ENCODE measurements at places on chromosomes 2 and 18.

DNA sequence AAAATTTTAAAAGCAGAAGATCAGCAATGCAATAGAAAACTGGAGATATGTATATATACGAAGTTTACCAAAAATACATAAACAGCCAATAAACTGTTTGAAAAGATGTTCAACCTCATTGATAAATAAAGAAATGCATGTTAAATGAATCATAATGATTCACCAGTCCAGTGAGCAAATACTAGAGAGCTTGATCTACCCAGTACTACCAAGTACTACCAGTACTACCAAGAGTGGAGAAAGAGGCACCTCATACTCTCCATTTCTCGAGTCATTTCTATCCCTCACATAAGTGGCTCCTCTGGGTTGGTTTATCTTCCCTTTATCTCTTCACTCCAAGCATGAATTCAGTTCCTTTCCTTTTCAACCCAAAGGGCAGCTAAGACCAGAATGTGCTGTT lies 138.9 kb downstream of the MREG start:
- no peak for DNase-seq

GRCh38 chr2:213306316-213306942 lies 22.2 kb downstream of the SPAG16 start:
- DNase-seq: no peak

GRCh38 chr2:9741110-9741509 lies 102.2 kb upstream of the TAF1B start:
- DNase-seq: no peak

DNA sequence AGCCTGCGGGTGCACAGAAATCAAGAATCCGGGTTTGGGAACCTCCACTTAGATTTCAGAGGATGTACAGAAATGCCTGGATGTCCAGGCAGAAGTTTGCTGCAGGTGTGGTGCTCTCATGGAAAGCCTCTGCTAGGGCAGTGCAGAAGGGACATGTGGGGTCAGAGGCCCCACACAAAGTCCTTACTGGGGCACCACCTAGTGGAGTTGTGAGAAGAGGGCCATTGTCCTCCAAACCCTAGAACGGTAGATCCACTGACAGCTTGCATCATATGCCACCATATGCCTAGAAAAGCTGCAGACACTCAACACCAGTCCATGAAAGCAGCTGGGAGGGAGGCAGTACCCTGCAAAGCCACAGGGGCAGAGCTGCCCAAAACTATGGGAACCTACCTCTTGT lies 833.0 kb downstream of the TMEM182 start:
- no peak for DNase-seq

GRCh38 chr2:67876176-67876575 lies 186.6 kb downstream of the C1D start:
- DNase-seq: no peak

DNA sequence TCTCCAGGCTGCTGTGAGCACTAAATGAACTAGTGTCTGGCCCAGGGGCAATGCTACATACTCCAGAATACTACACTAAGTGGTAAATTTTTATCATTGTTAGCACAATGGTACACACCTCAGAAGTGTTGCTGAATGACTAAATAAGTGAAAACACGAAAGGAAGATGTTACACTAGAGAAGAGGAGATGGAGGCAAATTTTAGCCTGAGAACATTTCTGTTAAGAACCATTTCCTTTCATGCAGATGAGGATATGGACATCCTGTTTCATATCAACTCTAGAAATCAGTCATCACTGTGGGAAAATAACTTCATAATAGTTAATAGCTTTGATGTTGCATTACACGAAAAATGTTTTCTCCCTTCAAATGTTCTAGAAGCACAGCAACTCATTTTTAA lies 117.6 kb upstream of the STK17B start:
- DNase-seq: no peak

Data from activated T-helper 1 cell treated with anti-CD3 and anti-CD28 coated beads, Interleukin-2, amount 50 U/mL, for 16 hours (primary cell).